Right lung (tissue), 10 donors: ENCODE measurements at places on chromosomes 1 and 21. TPM values are rescaled to one million over a fixed set of nuclear protein-coding genes. Genes with fewer than 3 reads are reported as not detected.

DNA sequence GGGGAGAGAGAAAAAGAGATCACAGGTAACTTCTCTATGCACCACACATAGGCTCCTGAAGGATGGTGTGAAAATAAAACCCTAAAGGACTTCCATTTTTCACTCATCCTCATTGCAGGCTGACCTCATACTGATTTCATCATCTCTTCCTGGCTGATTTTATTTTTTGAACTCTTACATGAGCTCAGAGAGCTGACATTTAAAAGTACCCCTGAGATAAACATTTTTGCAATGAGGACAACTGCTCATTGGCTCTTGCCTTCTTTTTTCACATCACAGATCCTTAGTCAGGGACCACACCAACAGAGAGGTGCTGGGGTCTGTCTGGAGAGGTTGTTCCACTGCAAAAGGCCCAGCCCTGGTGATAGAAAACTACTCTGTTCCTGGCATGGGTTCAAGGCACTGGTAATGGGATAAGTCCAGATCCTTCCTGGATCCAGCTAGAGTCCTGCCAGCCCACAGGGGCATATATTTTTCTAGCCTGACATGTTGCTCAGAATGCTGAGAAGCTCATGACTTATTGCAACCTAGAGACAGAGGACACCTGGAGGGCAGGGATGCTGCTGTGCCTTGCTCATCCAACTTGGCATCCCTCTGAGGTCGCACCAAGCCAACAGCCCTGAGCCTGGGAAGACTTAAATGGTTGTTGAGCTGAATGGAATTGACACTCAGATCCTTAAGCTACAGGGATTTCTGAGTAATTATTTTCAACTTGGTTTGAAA, 360.0 kb downstream of the HHAT start:
- no peak for DNase-seq

AMY1A gene
- polyA plus RNA-seq = not detected

DNA sequence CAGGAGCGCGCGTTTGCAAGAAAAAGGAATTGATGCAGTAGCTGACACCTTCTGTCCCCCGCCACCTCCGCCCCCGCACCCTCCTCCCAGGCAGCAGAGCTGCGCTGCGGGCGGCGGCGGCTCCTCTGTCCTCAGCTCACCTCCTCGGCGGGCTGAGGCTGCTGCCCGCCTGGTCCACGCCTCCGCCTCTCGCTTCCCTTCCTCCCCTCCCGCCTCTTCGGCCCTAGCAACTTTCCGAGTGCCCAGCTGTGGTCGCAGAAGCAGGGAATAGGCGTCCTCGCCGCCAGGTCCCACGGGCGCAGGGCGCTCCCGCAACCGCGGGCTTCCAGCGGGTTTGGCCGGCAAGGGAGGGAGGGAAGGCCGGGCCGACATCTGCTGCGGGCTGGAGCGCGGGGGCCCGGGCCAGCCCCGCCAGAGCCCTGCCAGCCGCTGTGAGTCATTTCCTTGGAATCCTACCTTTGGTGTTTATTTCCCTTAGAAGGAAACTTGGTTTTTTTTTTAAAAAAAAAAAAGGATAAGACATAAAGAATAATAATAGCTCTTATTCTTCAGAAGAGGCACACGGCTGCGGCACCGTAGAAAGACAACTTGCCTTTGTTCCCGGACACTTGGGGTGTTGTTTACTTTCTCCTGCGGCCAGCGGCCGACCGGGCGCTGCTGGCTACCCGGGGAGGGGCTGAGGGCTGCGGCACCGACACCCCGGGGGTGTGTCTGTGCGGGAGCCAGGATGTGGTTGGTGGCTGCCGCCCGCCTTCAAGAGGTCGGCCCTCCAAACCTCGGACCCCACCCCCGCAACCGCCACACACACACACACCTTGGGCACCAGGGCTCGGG, 1.1 kb downstream of the SERTAD4 start:
- no peak for DNase-seq

RAB42 gene
- polyA plus RNA-seq = 7.4 TPM

TFF2 gene
- not detected for polyA plus RNA-seq

DNA sequence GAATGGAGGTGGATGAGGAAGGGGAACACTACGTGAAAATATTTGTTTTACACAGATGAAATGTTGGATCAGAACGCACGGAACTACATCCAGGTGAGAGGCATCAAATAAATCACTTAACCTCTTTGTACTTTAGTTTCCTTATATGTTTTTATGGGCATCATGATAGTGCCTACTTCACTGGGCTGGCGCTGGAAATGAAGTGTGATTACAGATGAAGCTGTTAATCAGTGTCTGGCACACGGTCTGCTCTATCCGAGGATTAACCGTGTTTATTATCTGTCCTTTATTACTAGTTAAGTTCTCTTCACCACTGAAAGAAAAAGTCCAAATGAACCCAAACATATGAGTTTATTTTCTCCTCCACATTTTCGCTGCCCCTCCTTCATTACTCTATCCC, 96.0 kb upstream of the TRABD2B start:
- DNase-seq = no peak

MARK1 gene
- 9.2 TPM for polyA plus RNA-seq

DNA sequence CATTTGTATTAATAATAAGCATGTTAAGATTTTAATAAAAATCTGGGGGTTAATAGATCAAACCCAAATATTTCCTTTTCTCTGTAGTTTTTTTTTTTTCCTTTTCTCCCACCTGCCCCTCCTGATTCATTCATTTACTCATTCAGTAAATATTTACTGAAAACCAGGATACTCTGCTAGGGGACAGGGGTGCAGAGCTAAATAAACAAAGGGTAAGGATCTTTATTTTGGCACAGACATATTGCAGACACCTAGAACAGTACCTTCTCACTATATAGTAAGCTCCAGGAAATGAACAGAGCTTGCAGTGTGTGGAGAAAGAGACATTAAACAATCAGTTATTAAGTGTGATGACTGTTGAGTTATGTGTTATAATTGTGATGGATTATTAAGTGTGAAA, 60.9 kb downstream of the AK5 start:
- DNase-seq = no peak

- DNase-seq = no peak
Measured at GRCh38 chr1:44624268-44624901, 49.9 kb downstream of the TMEM53 start.

DNA sequence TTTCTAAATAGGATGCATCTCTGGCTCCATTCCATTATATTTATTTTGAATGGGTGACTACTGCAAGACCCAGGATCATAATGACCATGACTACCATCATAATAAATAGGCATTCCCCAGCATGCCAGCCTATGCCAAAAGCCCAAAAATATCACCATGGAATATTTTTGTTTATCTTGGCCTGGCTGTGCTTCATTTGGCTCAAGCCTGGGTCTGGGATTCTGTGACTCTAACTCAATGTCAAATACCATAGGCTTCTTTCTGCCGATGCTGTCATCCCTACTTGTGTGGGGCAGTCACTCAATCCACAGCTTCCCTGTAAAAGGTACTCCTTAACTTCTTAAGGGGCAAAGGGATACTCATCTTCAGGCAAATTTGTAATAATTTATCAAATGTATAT, 66.6 kb downstream of the DIRAS3 start:
- DNase-seq = no peak

- DNase-seq = no peak
Measured at GRCh38 chr1:219712506-219712905, 99.6 kb upstream of the ZC3H11B start.

STRIP1 gene
- polyA plus RNA-seq = 55.4 TPM

TRPM2 gene
- polyA plus RNA-seq = 1.3 TPM

RAB13 gene
- 155 TPM for polyA plus RNA-seq

ITLN2 gene
- polyA plus RNA-seq = not detected

- DNase-seq = peak; percentile 28
Measured at GRCh38 chr1:45018599-45019230, 6.7 kb downstream of the UROD start.

GRCh38 chr1:63238721-63239120, 83.6 kb upstream of the FOXD3 start:
- DNase-seq = no peak

DNA sequence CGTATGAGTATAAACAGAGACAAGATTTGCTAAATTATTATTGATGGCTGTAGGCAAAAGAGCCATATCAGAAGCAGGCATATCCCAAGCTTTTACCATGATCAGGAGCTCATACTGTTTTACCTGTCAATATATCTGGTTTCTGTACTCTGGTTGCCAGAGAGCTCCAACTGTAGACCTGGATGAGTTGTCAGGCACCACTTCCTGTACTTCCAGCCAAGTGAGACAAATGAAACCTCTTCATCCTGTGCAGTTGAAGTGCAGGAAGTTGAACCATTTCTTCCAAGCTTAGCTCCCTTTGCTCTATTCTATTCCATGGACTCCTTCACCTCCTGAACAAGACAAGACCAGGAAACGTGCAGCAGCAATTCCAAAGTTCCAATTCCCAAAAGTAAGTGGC, 115.6 kb downstream of the ZNF281 start:
- DNase-seq = no peak

- no peak for DNase-seq
Measured at GRCh38 chr1:169102567-169102966, 3.9 kb upstream of the ATP1B1 start.

GRIK1 gene
- polyA plus RNA-seq = 0.93 TPM

DNA sequence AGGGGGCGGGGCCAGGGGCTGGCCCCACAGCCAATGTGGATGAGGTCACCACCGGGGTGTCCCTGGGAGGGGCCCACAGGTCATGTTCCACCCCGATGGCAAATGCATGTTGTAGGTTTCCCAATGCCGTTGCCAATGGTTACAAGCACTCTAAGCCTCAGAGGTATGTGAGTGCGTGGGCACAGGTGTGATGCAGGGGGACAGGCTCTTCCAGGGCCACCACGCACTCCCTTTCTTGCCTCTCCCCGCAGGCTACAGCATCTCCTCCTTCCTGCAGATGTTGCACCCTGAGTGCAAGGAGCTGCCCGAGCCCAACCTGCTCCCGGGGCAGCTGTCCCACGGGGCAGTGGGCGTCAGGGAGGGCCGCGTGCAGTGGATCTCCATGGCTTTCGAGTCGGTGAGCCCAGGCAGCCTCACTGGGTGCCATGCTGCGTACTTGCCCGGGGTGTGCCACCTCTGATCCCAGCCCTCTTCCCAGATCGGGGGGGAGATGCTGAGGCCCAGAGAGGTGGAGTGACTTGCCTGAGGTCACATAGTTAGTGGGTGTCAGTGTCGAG, 52.4 kb downstream of the DISP3 start:
- no peak for DNase-seq

DNA sequence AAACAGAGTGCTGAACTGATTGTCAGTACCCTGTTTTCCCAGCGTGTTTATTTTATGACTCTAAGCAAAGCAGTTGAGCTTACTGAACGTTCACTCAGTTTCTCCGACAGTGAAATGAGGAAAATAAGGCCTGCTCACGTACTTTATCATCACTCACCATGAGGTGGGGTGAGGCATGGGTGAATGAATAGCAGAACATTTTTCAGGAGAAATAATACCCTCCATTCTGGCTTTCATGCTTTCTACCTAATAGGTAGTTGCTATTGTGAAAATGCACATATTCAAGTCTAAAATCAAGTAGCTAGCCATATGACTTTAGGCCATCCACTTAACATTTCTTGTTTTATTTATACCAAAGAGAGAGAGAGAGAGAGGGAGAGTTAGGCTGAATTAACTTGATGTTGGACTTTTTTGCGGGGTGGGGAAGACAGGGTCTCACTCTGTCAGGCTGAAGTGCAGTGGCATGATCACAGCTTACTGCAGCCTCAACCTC, 178.2 kb downstream of the VPS13D start:
- no peak for DNase-seq
